ENCODE measurements at places on chromosomes 6 and 20.

- no peak for DNase-seq
Observed at GRCh38 chr6:42226645-42227143, 9.0 kb upstream of the MRPS10 start.

DNA sequence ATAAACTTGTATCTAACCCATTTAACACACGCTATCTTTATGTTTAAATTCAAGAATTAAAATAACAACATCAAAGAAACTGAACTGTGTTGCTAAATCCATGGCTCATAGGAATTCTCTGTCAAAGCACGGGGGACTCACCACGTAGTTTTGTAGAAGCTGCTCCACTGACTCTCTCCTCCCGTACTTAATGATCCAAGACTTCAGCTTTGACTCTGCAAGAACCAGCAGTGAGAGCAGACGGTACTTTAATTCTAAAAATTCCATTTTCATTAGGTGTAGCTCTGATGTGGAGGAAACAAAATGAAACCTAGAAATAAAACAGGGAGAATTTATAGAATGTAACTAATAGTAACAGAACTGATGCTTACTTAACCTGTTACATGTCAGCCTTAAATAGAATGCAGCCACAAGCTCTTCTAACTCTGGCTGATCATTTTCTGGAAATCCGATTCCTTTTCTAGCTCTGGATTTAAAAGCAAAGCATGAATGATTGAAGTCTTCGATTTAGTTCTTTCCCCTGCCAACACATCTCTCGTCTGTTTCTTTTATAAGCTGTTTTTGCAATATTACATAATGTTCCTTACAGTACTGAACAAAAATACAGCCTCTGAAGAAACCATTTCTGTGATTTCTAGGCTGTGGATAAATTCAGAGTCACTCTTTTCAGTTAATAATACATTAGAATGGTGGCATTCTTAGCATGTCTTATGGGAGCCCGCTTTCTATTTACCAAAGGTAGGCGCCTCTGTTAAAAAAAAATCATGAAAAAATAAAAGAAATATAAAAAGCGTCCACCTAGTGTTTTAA, 165.5 kb downstream of the SYNE1 start:
- DNase-seq, result no peak

DNA sequence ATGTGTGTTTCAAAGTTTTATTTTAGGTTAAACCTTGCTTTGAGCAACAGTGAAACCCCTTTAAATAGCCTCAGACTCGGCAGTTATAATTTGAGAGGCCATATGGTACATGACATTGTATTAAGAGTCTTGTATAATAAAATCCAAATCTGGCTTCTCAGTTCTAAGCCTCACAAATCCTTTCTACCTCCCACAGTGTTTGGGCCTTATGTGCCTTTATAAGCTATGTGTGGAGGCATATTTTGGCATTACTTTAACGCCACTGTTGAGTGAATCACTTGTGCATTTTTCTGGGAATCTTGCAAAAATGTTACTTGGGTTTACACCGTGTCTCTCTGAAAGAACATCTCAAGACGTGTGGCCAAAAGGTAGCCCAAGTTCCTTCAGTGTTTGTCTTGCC, 152.4 kb downstream of the COL9A1 start:
- DNase-seq, result no peak

- DNase-seq, result no peak
Observed at GRCh38 chr6:133590196-133590595, 298.7 kb upstream of the TCF21 start.

GRCh38 chr6:20038410-20039204, 173.7 kb downstream of the MBOAT1 start:
- DNase-seq, result no peak

GRCh38 chr20:41048461-41049301, 20.1 kb downstream of the TOP1 start:
- DNase-seq, result no peak

DNA sequence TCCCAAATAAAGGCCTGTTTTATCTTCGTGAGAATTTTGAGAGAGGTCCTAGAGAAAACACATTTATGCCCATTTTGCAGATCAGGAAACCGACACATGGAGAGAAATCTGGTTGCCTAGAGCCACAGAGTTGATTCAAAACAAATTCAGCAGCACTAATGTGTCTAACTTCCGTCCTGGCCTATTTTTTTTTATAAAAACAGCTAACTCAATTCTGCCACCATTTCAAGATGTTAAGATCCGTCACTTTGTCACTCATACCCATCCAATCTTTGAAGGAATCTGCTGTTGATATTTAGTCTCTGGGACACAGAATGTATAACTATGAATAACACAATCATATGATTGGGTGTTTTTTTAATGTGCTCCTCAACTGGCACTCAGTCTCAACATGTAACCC, 611.1 kb upstream of the ARID1B start:
- no peak for DNase-seq

- no peak for DNase-seq
Observed at GRCh38 chr6:94894300-94894699, 683.0 kb upstream of the MANEA start.
